ENCODE measurements at places on chromosomes 5 and 9. TPM values are rescaled to one million over a fixed set of nuclear protein-coding genes. Genes with fewer than 3 reads are reported as not detected.

Gene PCDHB5
- total RNA-seq: 3.1 TPM

Gene ASPN
- 473 TPM for total RNA-seq

Gene GRM6
- not detected for total RNA-seq

Gene HEXB
- 54.4 TPM for total RNA-seq

Gene FBP2
- 105 TPM for total RNA-seq

GRCh38 chr9:26694381-26695297 lies 198.0 kb downstream of the CAAP1 start:
- H3K4me3 ChIP-seq: no peak overlapping the region
- no peaks in the 10 kb centered on the region for H3K4me1 ChIP-seq
- no peak overlapping the region for H3K27ac ChIP-seq
- H3K36me3 ChIP-seq: no peaks in the 10 kb centered on the region
- no peaks in the 10 kb centered on the region for H3K27me3 ChIP-seq

- H3K4me3 ChIP-seq: no peak overlapping the region
- H3K27me3 ChIP-seq: no peaks in the 10 kb centered on the region
- H3K4me1 ChIP-seq: peaks cover 24% of the 10 kb centered on the region
- peak; percentile 86 for DNase-seq
Observed at GRCh38 chr5:158464383-158464782, 605.4 kb upstream of the CLINT1 start.

DNA sequence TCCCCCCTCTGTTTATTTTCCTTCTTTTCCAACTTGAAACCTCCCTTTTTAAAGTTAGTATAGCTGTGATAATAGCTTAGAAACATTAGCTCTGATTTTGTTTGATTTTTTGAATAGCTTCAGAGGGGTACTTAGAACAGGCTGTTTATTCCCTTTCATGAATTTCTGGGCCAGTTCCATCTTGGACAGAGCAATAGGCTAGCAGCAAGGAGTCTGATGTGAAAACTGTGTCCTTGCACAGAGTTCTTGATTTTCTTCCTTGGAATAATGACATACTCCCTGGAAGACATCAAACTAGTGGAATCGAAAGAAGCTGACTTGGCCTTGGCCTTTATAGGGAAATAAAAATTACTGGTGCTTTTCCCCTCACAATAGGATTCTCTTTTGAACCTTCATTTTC lies 32.9 kb downstream of the NTRK2 start:
- peak overlapping the region; percentile 22 for H3K27ac ChIP-seq
- peaks cover 3% of the 10 kb centered on the region for H3K27me3 ChIP-seq
- no peak overlapping the region for H3K4me3 ChIP-seq
- DNase-seq: peak; percentile 91
- H3K36me3 ChIP-seq: no peaks in the 10 kb centered on the region

DNA sequence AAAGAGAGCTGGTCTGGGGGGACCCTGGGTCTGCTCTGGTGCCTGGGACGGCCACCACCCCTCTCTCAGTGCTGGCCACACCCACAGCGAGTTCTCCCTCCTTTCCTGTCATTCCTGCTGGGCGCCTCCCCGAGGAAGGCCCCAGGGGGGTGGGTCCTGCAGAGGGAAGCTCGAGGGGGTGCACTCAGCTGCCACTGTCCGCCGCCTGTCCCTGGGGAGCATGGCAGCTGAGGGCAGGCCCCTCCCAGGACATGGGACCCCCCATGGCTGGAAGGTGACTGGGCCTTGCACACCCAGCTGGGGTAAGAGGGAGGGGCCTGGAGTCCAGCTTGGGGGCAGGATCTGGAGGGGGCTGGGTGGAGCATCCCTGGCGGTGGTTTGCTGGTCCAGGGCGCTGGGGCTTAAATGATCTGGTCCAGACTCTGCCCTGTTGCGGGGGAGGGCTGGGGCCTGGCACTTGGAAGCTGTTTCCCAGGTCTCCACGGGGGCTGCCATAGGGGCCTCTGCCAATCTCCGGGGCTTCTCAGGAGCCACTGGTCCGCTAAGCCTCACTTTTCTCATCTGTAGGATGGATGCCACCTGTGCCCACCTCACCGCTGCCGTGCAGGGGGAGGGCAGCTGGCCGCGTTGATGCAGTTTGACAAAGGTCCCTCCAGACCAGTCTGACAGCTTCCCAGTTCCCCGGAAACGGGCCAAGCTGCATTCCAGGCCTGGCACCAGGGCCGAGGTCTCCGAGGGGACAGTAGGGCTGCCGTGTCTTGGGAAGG lies 6.0 kb upstream of the SLC2A6 start:
- H3K27ac ChIP-seq: no peak overlapping the region
- H3K4me3 ChIP-seq: no peak overlapping the region
- H3K4me1 ChIP-seq: peaks cover 17% of the 10 kb centered on the region
- peaks cover 16% of the 10 kb centered on the region for H3K27me3 ChIP-seq

- H3K4me1 ChIP-seq: no peaks in the 10 kb centered on the region
- no peaks in the 10 kb centered on the region for H3K27me3 ChIP-seq
- no peak overlapping the region for H3K27ac ChIP-seq
- no peak for DNase-seq
- H3K4me3 ChIP-seq: no peak overlapping the region
- no peaks in the 10 kb centered on the region for H3K36me3 ChIP-seq
Observed at GRCh38 chr5:53333160-53333559, 147.3 kb upstream of the FST start.

GRCh38 chr9:125407432-125407973 lies 145.9 kb downstream of the GAPVD1 start:
- no peak overlapping the region for H3K27ac ChIP-seq
- peaks cover 12% of the 10 kb centered on the region for H3K27me3 ChIP-seq
- peaks cover 10% of the 10 kb centered on the region for H3K4me1 ChIP-seq
- DNase-seq: no peak
- H3K4me3 ChIP-seq: peak overlapping the region; percentile 56

GRCh38 chr5:35938568-35939227 lies at the start of gene CAPSL:
Gene CAPSL (minus strand): TSS chr5:35938622. CDS start chr5:35921120, 17,502 bp downstream.
- H3K4me3 ChIP-seq: no peak within 1 kb of the TSS
- no peaks in the 10 kb centered on the region for H3K36me3 ChIP-seq
- no peaks in the 10 kb centered on the region for H3K27me3 ChIP-seq
- H3K4me1 ChIP-seq: no peaks in the 10 kb centered on the region

GRCh38 chr5:3393122-3393919 lies 202.3 kb upstream of the IRX1 start:
- peaks cover 12% of the 10 kb centered on the region for H3K27me3 ChIP-seq
- peaks cover 14% of the 10 kb centered on the region for H3K4me1 ChIP-seq
- no peaks in the 10 kb centered on the region for H3K36me3 ChIP-seq

GRCh38 chr5:62720031-62720441 lies 141.4 kb downstream of the LRRC70 start:
- peaks cover 5% of the 10 kb centered on the region for H3K4me1 ChIP-seq
- DNase-seq: peak; percentile 44
- no peak overlapping the region for H3K4me3 ChIP-seq

DNA sequence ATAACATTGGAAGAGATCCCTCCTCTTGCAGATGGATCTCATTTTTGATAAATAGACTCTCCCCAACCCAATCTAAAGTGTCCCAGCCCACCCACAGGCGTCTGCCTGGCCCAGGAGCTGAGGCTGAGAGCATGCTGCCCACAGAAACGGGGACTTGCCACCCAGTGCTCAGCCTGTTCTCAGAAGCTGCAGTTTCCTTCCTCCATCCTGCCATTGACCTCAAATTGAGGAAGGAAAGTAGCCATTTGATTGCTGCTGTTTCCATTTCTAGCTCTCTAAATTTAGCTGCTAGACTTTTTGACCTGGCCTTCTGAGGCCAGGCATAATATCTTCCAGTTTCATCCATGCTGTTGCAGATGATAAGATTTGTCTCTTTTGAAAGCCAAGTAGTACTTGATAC lies 31.1 kb upstream of the FRMD3 start:
- DNase-seq: peak; percentile 57
- H3K27me3 ChIP-seq: no peaks in the 10 kb centered on the region
- no peak overlapping the region for H3K4me3 ChIP-seq
- H3K36me3 ChIP-seq: no peaks in the 10 kb centered on the region

DNA sequence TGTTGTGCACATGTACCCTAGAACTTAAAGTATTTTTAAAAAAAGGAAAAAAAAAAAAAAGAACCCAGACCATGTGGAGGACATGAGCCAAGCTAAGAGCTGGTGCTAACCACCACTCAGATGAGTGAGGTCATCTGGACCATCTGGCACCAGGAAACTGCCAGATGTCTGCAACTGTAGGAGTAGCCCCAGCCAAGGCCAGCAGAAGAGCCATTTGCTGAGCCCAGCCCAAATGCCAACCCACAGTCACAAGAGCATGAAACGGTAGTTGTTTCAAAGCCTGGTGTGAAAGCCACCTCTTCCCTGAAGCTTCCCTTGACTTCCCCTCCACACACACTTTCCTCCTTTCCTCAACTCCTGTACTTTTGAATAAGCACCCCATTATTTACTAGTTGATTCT lies 69.2 kb upstream of the FCN1 start:
- no peaks in the 10 kb centered on the region for H3K36me3 ChIP-seq
- no peak overlapping the region for H3K27ac ChIP-seq
- no peaks in the 10 kb centered on the region for H3K4me1 ChIP-seq
- H3K27me3 ChIP-seq: peaks cover 6% of the 10 kb centered on the region
- H3K4me3 ChIP-seq: no peak overlapping the region

DNA sequence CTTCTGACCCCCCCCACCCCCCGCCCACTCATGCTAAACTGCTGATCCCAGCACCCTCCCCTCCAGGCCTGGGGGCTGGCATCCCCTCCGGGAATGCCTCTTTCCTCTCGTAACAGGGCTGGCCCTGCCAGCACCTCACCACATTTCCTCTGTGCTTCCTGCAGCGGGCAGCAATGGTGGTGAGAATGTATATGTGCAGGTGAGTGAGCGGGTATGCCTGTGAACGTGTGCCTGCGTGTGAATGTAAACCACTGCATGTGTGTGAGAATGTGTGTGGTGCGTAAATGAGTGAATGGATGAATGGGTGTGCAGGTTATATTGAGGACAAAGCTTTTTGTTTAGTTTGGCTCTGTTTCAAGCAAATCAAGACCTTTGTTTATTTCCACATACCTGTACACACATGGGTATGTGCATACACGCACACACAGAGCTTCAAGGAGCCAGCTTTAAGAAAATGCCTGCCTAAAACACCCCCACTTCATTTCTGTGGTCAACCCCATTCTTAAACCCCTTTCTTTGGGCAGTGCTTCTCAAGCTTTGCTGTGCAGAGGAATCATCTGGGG lies 95.7 kb upstream of the SHB start:
- no peak overlapping the region for H3K4me3 ChIP-seq
- no peaks in the 10 kb centered on the region for H3K27me3 ChIP-seq
- no peak overlapping the region for H3K27ac ChIP-seq
- H3K36me3 ChIP-seq: no peaks in the 10 kb centered on the region
- DNase-seq: no peak

DNA sequence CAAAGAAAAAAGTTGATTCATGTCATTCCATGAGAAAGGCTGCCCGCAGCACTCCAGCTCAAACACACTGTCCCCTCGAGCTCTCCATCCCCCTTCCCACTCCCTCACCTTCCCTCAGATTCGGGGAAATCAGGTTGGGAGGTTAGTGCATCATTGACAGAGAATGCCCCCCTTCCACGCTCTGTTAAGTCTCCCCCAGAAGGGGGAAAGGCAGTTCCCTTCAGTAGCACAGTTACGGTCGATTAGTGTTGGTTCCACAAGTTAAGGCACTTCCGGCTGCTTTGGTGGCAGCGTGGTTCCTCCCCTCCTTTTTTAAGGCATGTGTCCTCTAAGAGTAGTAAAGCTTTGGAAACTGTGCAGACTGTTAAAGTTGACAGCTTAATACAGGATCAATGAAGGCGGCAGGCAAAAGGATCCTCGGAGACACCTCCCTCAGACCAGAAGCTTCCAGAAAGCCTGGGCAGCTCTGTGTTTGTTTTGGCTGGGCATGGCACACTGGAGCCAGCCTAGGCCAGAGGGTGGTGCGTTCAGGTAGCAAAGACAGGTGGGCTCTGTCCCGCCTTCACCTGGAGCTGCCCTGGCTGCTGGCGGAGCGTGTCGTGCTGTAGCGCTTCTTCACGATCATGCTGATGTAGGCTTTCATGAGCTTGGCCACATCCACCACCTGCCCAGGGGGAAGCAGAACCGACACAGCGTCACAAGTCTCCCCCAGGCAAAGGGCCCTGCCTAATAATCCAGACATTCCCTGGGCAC lies 49.5 kb upstream of the RETREG1 start:
- DNase-seq: no peak
- H3K4me1 ChIP-seq: peaks cover 19% of the 10 kb centered on the region
- no peaks in the 10 kb centered on the region for H3K27me3 ChIP-seq
- H3K4me3 ChIP-seq: no peak overlapping the region
- peaks cover 32% of the 10 kb centered on the region for H3K36me3 ChIP-seq

DNA sequence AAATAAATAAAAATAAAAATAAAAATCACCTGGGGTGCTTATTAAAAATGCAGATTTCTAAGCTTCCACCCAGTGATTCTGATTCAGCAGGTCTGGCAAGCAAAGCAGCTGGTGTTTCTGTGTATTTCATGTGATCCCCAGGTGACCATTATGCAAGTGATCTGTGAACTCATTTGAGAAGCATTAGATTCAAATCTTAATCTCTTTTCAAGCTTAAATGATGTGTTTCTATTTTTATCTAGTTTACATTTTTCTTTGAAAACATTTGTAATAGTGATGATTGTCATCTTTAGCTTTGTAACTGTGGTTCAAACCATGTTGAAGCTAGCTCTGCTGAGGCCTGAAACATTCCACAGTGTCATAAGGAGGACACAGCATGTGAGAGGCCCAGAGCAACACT lies 804.8 kb upstream of the ZNF608 start:
- no peak overlapping the region for H3K27ac ChIP-seq
- H3K36me3 ChIP-seq: no peaks in the 10 kb centered on the region
- H3K4me3 ChIP-seq: no peak overlapping the region

GRCh38 chr9:109802491-109802890 lies 22.5 kb downstream of the PALM2AKAP2 start:
- H3K27me3 ChIP-seq: no peaks in the 10 kb centered on the region
- no peak overlapping the region for H3K27ac ChIP-seq
- DNase-seq: no peak
- H3K36me3 ChIP-seq: peaks cover 3% of the 10 kb centered on the region

- no peak for DNase-seq
- no peaks in the 10 kb centered on the region for H3K36me3 ChIP-seq
- H3K4me1 ChIP-seq: no peaks in the 10 kb centered on the region
- no peaks in the 10 kb centered on the region for H3K27me3 ChIP-seq
Observed at GRCh38 chr5:39665328-39665727, 240.5 kb upstream of the DAB2 start.

DNA sequence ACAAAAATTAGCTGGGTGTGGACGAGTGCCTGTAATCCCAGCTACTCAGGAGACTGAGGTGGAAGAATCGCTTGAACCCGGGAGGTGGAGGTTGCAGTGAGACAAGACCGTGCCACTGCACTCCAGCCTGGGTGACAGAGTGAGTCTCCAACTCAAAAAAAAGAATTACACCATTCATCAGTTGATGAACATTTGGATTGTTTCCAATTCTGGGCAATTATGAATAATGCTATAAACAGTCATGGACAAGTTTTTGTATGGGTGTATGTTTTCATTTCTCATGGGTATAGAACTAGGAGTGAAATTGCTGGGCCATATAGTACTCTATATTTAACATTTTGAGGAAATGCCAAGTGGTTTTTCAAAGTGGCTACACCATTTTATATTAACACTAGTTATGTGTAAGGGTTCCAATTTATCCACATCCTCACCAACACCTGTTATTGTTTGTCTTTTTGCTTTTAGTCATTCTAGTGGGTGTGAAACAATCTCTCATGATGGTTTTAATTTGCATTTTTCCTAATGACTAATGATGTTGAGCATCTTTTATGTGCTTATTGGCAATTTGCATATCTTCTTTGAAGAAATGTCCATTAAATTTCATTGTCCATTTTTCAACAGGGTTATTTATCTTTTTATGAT lies 9.0 kb upstream of the CCDC125 start:
- DNase-seq: no peak
- H3K36me3 ChIP-seq: no peaks in the 10 kb centered on the region
- H3K4me1 ChIP-seq: no peaks in the 10 kb centered on the region

- no peak overlapping the region for H3K4me3 ChIP-seq
- H3K4me1 ChIP-seq: no peaks in the 10 kb centered on the region
- no peak overlapping the region for H3K27ac ChIP-seq
- no peaks in the 10 kb centered on the region for H3K36me3 ChIP-seq
- H3K27me3 ChIP-seq: no peaks in the 10 kb centered on the region
Observed at GRCh38 chr5:29833394-29833793, 1360.1 kb upstream of the CDH6 start.
